Motor neuron (in vitro differentiated cells): ENCODE measurements at places on chromosomes 16 and 17.

DNA sequence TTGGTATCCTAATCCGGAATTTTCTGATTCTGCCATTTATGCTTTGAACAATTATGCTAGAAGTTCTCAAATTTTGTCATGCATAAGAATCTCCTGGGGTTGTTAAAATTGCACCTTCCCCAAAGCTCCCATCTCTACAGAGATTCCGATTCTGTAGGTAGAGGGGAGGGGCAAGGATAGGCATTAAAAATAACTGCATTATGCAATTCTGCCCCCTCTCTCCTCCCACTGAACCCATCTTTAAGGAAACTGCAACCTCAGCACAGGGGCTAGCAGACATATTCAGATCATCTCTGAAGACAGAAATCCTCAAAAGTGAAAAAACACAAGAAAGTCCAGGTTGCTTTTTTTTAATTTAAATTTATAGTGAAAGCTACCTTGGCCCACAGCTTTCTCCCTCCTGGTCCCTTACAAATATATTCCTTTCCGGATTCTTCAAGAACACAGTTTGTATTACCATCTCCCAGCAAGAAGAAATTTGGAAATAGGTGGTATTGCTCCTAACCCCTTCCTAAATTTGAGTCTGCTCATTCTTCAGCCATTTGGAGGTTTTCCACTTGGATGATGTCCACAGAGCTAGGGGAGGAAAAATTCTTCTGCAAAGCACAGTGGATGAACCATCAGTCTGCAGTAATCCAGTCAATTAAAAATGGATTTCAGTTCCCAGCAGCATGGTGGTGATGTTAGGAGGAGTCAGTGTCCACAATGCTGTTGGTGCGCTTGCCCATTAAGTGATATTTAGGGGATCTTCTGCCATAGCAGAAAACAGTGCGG lies 67.7 kb downstream of the RBFOX1 start:
- no peak for ATAC-seq

DNA sequence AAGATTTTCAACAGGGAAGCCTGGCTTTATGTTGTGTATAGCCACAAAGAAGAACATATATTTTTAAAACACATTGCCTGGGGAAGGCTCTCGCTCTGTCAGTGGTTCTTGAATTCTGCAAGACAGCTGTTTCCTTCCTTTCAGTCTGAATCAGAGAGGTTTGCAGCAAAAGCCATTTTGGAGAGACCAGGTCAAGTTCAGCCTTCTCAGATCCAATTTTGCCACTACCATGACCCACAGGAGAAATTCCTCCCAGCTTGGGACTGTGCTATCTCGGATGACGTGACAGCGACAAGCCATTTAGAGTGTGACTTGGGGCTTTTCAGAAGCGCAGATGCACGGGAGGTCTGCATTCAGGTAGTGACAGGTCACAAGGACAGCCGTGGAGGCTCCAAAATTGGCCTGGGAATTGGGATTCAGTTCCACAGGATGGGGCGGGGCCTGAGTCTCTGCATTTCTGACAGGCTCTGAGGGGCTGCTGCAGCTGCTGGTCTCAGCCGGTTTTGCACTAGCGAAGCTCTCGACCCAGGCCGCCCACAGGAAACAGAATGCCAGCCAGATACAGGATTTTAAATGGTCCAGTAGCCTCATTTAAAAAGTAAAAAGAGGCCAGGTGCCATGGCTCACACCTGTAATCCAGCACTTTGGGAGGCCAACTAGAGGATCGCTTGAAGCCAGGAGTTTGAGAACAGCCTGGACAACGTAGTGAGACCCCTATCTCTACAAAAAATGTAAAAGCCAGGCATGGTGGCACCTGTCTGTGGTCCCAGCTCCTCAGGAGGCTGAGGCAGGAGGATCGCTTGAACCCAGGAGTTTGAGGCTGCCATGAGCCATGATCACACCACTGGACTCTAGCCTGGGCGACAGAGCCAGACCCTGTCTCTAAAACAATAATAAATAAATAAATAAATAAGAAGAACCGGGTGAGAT lies 196.6 kb upstream of the CIBAR2 start:
- ATAC-seq, result no peak

- ATAC-seq, result no peak
These were observed 87.1 kb downstream of the CYTH1 start for GRCh38 chr17:78694805-78695531.

DNA sequence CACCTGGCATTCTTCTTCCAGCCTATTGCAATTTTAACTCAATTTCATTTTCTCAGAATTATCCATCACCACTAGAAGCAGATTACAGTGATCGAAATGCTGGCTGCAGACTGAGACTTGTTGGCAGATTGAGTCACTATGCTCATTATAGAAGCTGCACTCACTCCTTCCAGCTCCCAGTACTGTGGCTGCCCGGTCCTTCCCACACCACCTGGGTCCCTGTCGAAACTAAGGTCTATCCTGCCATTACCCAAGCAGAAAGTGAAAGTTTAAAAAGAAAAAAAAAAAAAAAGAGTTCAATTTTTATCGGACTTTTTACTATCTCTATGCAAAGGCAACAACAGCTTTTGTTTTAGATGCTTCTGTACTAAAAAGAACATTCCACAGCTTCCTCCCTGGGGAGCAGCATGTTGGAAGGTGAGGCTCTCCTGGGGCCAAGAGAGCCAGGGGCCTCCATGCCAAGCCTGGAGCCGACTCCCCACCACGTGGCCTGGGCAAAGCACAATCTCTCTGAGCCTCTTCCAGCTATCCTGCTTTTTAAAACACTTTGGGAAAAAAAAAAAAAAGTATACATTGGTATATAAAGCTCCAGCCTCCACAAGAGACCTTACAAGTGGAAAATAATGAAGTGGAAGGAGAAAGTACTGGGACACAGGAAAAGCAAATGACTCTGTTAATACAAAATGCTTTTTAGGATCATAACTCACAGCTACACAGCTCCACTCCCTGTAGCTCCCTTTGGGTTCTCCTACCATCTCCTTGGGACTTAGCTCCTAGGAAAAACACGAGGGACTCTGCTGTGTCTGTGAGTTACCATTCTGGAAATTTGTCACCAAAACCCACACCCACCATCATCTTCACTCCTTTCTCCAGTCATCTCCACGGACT lies 77.8 kb downstream of the USP31 start:
- ATAC-seq, result no peak
